A549 (cell line): ENCODE measurements at places on chromosomes 4 and X. TPM values are rescaled to one million over a fixed set of nuclear protein-coding genes. Genes with fewer than 3 reads are reported as not detected.

DNA sequence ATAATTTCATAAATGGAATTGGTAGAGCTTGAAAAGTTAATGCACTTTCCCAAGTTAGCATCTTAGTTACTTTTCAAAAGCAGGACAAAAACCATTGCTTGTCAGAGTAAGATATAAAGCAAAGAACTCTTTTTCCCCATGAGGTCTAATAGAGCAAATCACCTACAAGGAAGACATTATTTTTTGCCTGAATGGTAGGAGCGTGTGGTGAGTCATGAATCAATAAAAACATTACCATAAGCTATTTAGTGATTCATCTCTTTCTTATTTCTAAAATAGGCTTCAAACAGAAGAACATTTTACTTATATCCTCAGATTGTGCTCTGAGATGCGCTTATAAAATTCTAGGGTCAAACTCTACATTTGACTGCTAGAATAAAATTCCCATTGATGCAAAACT lies 109.4 kb upstream of the GPRIN3 start:
- no peak for DNase-seq

- DNase-seq = no peak
Observed at GRCh38 chrX:41705680-41706374, 17.1 kb downstream of the GPR34 start.

LINC00632 gene
- polyA plus RNA-seq = 2.1 to 2.7 TPM (median 2.3 TPM) in 3 replicates

TREX2 gene
- polyA plus RNA-seq = 0.94 to 1.2 TPM (median 0.99 TPM) in 3 replicates

- no peak for DNase-seq
Observed at GRCh38 chr4:7144374-7145290, 47.7 kb upstream of the SORCS2 start.

SYNPO2 gene
- polyA plus RNA-seq = 1.8 to 2.5 TPM (median 2.0 TPM) in 3 replicates

DNA sequence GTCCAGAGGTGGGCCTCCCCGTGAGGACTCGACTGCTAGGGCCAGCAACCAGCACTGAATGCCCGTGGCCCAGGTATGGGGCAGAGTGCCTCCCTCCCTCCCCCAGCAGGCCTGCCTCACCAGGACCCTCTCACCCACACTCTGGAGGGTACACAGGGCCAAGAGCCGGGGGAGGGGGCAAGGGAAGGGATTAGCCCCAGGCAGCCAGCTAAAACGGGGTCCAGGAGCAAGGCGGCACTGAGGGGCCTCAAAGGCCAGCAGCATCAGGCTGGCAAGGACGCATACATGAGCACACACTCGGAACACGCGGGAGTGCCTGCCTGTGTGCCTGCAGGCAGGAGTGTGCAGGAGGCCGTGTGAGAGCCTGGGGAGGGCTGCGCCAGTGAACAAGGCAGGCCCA lies 18.3 kb upstream of the DUSP9 start:
- no peak for DNase-seq

CHRNA9 gene
- 0.54 to 2.0 TPM (median 1.3 TPM) in 3 replicates for polyA plus RNA-seq
